Activated CD4-positive, alpha-beta memory T cell treated with anti-CD3 and anti-CD28 coated beads, Interleukin-2, amount 10 ng/mL, durations not matched to agents 7 days and 5 days (primary cell): ENCODE measurements at places on chromosomes 3 and 15. TPM values are rescaled to one million over a fixed set of nuclear protein-coding genes. Genes with fewer than 3 reads are reported as not detected.

The SLC22A13 gene
- total RNA-seq = 0.28 TPM

The USP50 gene
- total RNA-seq = not detected

The MUC20 gene
- 1.2 TPM for total RNA-seq

The C3orf22 gene
- not detected for total RNA-seq

The PP2D1 gene
- total RNA-seq = not detected

The CNTN3 gene
- total RNA-seq = not detected

The GOLGA8H gene
- total RNA-seq = not detected

The SMCO1 gene
- total RNA-seq = not detected

The SNTN gene
- total RNA-seq = not detected

The SCAANT1 gene
- not detected for total RNA-seq

The TMCC1 gene
- 20.4 TPM for total RNA-seq

The WNT7A gene
- 0.13 TPM for total RNA-seq

The NEDD4 gene
- 9.8 TPM for total RNA-seq
